ENCODE measurements at places on chromosomes 3 and 15.
A peak's percentile ranks its signal among the peaks of the same experiment; 100 is the strongest.

GRCh38 chr15:32852771-32853170 is 135.0 kb downstream of the GREM1 start:
- no peak for DNase-seq

- DNase-seq: no peak
Observed at GRCh38 chr15:43900996-43901395, 74.2 kb downstream of the WDR76 start.

- DNase-seq: no peak
Observed at GRCh38 chr3:46372492-46373359, 2.0 kb downstream of the CCR5 start.

DNA sequence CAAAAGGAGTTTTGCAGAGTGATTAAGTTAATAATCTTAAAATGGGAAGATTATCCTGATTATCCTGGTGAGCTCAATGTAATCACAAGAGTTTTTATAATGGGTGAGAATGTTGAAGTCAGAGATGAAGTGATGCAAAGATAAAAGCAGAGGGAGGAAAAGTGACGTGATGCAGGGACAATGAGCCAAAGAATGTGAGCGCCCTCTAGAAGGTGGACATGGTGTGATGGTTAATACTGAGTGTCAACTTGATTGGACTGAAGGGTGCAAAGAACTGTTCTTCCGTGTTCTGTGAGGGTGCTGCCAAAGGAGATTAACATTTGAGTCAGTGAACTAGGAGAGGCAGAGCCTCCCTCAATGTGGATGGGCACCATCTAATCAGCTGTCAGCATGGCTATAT is 569.6 kb upstream of the AGTR1 start:
- DNase-seq: no peak

- DNase-seq: no peak
Observed at GRCh38 chr15:60496853-60497252, 17.9 kb upstream of the ICE2 start.

- no peak for DNase-seq
Observed at GRCh38 chr3:129001806-129002572, 885 bp downstream of the EFCC1 start.

DNA sequence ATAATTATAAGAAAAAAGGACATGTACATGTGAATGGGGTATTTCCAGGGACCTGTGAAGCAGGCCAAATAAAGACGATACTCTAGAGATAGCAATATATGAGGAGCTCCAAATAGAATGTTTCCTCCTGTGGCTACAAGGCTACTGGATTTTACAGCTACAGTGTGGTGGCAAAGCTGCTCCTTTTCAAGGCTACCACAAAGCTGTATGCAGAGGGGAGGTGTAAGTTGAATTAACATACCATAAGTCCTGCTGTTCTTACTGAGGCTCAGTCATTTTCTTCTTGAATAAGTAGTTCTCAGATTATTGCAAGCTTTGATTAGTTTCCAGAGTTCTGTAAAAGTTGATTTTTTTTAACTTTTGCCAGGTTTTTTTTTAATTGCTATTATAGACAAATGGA is 1184.6 kb upstream of the EPHA6 start:
- DNase-seq: no peak

DNA sequence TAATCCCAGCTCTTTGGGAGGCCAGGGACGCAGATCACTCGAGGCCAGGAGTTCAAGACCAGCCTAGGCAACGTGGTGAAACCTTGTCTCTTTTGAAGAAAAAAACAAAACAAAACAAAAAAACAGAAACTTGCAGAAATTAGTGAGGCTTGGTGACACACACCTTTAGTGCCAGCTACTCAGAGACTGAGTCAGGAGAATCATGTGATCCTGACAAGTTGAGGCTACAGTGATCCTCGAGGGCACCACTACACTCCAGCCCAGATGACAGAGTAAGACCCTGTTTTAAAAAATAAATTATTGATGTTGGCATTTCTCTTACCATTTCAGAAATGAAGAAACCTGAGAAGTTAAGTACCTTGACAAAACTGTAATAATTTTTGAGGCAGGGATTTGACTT is 44.6 kb upstream of the CCNB2 start:
- no peak for DNase-seq

DNA sequence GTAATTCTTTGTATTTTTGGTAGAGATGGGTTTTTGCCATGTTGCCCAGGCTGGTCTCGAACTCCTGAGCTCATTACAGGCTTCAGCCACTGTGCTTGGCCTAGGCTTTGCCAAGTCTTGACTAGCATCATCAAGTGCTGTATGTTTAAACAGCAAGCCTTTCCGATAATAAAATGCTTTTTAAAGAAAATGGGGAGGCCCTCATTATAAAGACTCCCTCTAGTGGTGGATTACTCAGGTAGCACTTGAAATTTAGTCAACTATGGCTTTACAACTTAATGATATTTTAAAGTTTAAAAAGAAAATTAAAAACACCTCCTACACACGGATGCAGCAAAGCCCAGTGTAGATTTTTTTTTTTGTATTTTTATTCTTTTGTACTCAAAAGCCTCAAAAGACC is 213.6 kb downstream of the GAP43 start:
- no peak for DNase-seq

DNA sequence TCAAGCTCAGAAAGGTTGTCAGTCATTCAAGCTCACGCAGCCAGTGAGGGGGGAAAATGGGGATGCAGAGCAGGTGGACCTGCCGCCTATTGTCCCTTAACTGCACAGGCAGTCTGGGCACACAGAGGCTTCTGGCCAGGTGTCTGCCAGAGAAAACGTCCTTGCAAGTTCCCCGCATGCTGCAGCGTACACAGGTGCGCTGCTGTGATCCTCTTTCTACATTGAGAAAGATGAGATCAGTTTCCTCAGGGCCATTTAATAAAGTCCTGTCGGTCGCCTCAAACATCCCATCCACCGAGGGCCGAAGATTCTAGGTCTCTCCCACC is 445 bp upstream of the TSEN2 start:
- no peak for DNase-seq

GRCh38 chr3:49531715-49532114 is 22.6 kb upstream of the BSN start:
- no peak for DNase-seq

DNA sequence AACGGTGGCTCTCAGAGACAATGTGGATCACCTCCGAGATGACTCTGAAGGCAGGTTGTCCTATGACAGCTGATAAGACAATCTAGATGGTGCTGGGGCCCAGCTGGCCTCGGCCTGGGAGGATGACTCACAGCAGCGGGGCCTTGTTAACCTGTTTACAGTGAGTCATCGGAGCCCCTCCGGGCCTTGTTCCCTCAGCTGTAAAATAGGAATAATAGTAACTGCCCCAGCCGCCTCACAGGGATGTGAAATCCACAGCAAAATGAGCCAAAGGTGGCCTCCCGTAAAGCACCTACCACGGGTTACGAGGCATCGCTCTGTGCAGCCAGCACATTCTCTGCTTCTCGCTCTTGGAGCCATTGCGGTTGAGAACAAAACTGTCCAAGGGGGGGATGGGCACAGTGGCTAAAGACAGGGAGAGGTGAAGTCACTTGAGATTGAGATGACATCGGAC is 88.6 kb upstream of the RASGRF1 start:
- DNase-seq: no peak

GRCh38 chr3:168117853-168118313 is 22.2 kb upstream of the GOLIM4 start:
- DNase-seq: no peak

DNA sequence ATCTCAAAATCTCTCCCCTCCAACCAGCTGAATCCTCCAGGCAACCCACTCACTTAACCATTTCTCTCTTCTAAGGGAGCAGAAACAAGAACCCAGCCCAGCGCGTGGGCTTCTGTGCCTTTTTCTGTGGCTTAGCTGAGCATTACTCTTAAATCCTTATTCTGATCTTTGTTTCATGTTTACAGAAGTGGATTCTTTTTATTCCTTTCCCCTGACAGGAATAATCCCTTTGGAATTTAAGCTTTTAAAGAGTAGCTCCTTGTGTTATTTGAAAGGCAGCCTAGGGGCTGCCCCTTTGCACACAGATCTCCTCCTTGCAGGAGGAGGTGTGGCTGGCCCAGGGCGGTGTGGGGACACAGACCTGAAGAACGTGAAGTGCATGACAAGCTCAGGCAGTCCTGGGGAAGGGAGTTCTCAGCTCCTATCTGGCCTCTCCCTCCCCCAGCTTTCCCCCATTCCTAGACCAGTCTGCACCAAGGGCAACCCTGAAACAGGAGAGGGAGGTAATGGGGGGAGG is 77.1 kb upstream of the UBE2E1 start:
- no peak for DNase-seq

- DNase-seq: no peak
Observed at GRCh38 chr3:120858521-120858920, 49.5 kb upstream of the STXBP5L start.

DNA sequence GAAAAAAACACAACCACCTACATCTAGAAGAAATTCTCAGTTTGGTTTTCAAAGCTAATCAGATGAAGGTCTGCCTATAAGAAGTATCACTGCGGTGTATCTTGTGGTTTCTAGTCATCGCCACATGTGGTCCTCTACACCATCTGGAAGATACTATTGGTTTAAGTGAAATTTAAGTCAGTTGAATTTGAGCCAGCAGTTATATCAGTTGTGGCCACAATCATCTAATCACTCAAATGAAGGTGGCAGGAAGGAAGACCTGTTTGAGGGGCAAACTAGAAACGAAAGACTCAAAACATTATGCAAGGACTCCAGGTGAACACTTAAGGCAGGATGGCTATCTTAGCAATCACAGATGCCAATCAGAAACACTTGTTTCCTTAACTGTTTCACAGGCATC is 48.7 kb downstream of the ETV5 start:
- DNase-seq: no peak

GRCh38 chr3:23810343-23811184 is 4.8 kb downstream of the UBE2E1 start:
- peak; percentile 71 for DNase-seq

DNA sequence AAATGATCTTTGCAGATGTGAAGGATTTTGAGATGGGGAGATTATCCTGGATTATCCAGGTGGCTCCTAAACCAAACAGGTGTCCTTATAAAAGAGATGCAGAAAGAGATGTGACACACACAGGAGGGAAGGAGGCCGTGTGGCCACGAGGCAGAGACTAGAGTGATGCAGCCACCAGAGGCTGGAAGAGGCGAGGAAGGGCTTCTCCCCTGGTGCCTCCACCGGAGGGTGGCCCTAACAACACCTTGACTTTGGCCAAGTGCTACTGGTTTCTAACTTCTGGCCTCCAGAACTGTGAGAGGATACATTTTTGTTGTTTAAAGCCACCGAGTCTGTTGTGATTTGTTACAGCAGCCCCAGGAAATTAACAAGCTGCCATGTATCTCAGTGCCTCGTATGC is 127.1 kb downstream of the ASB7 start:
- no peak for DNase-seq

DNA sequence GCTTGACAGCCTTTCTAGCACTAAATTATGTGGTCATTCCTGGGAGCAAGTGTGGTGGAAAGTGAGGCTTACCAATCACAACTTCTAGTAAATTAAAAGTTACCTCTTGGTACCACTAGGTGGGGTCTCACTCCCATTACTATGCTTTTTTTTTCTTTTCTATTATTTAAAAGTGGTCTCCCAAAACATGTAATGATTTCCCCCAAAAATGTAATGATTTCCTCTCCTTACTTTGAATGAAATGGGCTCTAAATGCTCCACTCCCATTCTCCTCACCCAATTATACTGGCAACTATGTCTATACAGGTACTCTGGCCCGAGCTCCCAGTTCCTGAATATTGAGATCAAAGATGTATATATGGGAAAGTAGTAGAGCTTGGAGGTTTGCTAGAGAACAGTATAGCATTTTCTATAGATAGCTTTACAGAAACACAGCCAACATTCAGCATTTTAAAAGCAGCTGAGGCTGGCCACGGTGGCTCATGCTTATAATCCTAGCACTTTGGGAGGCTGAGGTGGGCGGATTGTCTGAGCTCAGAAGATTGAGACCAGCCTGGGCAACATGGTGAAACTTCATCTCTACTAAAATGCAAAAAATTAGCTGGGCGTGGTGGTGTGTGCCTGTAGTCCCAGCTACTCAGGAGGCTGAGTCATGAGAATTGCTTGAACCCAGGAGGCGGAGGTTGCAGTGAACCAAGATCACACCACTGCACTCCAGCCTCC is 70.9 kb downstream of the DCUN1D1 start:
- no peak for DNase-seq

- DNase-seq: no peak
Observed at GRCh38 chr15:63968700-63969099, 77.6 kb downstream of the DAPK2 start.

DNA sequence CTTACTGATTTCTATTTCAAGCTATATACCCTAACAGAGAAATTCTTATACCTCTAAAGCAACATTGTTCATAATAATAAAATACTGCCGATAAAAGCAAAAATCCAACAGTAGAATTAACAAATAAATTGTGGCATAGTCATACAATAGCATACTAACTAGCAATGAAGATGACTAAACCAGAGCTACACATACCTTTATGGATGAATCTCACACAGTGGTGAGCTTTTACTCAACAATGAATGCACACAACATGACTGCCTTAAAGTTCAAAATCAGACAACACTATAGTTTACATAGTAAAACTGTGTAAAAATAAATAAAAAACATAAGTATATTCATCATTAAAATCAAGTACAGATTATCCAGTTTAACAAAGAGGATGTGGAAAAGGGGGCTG is 99.1 kb downstream of the NR1I2 start:
- DNase-seq: no peak

DNA sequence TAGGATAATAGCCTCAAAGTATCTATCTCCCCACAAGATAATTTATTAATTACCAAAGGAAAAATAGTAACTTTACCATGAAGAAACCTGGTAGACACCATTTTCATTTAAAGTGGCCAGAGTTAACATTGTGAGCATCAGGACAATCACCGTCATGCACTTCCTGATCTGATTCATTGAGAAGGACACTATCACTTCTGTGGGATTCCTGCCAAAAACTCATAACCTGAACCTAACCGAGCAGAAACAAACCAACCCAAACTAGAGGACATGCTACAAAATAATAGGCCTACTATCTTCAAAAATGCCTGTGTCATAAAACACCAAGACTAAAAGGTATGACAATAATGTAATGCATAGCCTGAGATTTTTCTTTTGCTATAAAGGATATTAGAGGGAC is 39.0 kb downstream of the FSIP1 start:
- DNase-seq: no peak

DNA sequence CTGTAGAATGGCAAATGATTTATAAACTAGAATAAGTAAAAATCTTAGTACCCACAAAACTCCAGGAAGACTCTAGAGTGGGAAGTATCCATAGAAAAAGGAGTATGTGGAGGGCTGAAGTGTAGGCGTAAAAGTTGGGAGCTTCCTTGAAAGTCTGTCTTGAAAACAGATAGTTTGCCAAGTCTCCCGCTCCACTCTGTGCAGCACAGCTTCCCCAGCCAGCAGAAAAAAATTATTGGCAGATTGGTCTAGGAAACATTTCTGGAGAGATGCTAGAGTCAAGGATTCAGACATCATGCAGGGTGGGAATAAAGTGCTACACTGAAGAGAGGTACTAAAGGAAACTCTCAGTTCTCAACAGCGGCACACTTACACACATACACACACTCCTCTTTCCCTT is 53.4 kb upstream of the CD200R1L start:
- no peak for DNase-seq
